ENCODE measurements at places on chromosomes 4 and X.

DNA sequence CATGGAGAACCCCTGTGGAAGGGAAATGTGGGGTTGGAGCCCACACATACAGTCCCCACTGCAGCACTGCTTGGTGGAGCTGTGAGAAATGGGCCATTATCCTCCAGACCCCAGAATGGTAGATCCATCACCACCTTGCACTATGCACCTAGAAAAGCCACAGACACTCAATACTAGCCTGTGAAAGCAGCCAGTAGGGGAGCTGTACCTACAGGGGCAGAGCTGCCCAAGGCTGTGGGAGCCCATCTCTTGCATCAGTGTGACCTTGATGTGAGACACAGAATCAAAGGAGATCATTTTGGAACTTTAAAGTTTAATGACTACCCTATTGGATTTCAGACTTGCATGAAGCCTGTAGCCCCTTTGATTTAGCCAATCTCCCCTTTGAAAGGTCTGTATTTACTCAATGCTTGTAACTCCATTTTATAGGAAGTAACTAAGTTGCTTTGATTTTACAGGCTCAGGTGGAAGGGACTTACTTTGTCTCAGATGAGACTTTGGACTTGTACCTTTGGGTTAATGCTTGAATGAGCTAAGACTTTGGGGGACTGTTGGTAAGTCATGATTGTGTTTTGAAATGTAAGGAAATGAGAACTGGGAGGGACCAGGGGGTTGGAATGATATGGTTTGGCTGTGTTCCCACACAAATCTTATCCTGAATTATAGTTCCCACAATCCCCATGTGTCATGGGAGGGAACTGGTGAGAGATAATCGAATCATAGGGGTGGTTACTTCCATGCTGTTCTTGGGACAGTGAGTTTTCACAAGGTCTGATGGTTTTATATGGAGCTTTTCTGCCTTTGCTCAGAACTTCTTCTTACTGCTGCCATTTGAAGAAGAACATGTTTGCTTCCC, 352.6 kb downstream of the INPP4B start:
- no peak for DNase-seq

DNA sequence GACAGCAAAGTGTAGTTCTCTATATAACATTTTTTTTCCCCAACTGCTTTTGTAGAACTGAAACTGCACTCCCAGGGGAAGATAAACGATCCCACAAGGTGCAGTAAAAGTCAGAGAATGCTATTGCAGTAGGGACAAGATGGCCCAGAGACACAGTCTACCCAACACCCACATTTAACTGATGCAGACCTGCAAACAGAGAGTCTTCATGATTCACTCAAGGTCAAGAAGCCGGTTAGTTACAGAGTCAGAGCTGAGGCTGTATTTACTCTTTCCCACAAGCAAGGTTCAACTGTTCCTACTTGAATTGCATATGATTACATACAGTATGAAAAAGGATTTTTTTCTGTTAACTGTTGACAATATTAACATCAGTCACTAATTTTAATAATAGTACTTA, 654.6 kb downstream of the IL1RAPL1 start:
- DNase-seq = no peak

- no peak for DNase-seq
Observed at GRCh38 chr4:79574741-79575451, 166.9 kb upstream of the GK2 start.

DNA sequence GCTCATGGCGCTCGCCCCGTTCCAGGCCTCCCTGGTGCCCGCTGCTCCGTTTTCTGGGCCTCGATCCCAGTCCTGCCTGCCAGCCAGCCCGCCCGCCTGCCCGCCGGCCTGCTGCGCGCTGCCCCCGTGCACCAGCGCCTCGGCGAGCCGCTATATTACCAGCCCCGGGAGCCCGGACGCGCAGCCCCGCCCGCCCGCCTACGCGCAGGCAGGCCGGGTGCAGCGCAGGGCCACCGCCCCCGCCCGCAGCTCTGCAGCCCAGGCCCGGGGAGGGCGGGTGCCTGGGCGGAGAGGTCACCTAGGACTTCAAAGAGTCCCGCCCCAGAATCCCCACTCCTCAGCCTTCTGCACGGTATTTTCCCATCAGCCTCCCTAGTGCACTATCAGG, at the start of gene MAOB:
Gene MAOB (minus strand): TSS at position 157 of the 388 bp plus-strand sequence. CDS start 151 bp downstream, at position 6.
- no peak for DNase-seq

GRCh38 chr4:65617416-65617815, 52.9 kb downstream of the EPHA5 start:
- no peak for DNase-seq

DNA sequence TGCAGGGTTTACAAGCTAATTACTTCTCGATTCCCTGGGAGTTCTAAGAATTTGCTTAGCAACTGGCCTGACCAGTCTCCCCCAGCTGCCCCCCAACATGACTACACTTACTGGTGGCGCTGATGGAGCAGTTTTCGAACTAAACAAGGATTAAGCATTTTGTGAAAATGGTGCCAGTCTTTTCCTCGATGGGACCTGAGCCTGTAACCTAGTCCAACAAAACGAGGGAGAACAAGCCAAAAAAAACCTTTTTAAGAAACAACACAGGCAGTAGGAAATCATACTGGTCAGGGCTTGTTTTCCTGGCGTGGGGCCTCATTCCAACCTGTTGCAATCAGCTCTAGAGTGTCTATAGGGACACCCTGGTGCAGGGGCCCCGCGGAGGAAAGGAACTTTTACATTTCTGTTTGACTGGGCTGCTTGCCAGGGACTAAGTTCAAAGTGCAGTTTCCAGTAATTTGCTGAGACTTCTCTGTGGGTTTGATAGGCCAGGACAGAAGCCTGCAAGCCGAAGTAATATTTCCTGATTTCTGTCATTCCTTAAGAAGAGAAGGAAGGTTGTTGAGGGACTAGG, 158.7 kb downstream of the SPRY1 start:
- no peak for DNase-seq

- DNase-seq = no peak
Observed at GRCh38 chr4:57905965-57906364, 795.8 kb upstream of the IGFBP7 start.

DNA sequence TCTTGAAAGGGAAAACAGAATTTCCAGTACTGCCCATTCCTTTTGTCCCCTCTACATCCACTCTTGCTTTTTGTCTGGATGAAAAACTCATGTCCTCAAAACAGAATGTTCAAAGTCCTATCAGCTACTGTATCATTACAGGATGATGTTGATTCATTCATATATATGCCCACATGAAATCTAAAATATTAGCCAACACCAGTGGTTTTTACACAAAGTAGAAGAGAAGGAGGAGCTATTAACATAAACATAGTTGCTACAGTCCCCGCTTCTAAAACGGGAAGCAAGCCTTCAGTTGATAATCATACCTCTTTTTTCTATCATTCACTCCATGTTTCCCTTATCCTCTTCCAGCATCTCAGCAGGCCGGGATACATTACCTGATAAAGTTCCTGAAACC, 7.7 kb upstream of the THOC2 start:
- DNase-seq = no peak

DNA sequence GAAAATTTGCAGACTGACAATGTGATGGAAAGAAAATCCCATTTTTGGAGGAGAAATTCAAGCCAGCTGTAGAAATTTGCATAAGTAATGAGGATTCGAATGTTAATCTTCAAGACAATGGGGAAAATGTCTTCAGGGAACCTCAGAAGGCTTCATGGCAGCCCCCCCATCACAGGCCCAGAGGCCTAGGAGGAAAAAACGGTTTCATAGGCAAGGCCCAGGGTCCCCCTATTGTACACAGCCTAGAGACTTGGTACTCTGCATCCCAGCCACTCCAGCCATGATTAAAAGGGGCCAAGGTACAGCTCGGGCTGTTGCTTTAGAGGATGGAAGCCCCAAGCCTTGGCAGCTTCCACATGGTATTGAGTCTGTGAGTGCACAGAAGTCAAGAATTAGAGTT, 303.6 kb upstream of the PCDH7 start:
- DNase-seq = no peak

GRCh38 chrX:39204353-39204752, 403.1 kb downstream of the MID1IP1 start:
- DNase-seq = no peak

GRCh38 chrX:22542641-22543040, 269.9 kb downstream of the CBLL2 start:
- DNase-seq = no peak

- DNase-seq = no peak
Observed at GRCh38 chr4:5928274-5928673, 35.4 kb upstream of the CRMP1 start.

DNA sequence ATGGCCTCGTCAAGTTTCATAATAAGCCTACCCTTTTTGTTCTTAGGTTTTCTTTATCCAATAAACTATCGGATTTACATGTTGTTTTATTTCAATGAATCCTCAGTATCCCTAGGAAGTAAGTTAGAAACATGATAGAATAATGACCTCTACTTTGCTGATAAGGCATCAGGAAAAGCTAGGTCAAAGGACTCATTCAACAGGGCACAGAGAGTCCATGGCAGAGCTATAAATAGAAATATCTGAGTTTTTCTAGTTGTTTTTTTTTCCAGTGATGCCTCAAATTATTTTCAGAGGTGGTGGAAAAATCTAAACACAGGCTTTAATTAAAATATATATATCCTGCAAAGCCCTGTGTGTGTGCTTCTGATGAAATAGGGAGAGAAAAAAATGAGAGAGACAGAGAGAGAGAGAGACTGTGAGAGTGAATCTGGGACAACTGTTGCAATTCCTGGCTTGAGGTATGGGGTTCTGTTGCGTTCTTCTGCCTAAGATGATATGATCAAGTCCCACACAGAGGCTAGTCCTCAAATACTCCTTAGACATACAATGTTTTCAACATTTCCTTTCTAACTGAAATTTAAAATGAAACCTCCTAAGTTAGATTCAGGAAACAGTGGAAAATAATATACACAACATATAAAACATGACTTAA, 139.9 kb downstream of the HDX start:
- no peak for DNase-seq

- no peak for DNase-seq
Observed at GRCh38 chrX:52865343-52865998, 2.4 kb downstream of the XAGE3 start.

DNA sequence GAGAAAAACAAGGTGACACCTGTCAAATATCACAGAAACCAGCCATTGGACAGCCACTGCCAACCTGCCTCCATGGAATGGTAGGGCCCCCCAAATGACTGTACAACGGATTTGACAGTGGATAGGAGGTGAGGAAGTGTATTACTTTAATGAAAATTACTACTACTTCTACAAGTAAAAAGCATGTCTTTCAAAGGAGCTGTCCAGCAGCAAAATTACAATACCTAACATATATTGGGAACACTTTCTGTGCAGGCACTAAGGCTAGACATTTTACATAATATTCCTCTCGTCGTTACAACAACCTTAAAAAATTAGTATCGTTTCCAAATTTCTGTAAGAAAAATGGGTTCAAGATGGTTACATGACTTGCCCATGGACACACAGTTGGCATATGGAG, 14.9 kb downstream of the PPP3CA start:
- DNase-seq = no peak

DNA sequence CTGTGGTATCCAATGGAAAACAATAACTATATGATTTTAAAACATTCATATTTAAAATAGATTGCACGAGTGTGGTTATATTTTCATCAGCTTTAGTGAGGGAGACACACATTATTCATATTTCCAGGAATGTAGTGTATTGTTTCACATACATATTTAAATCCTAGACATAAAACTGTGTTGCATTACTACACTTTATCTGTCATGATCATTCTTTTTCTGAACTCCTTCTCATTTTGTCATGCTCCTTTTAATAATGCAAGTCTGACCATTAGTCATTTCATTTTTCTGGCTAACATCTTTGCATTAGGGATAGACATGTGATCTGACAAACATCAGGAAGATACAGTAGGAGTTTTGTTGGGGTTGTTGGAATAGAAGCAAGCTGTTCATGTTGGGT, 1382.7 kb downstream of the PCDH7 start:
- DNase-seq = no peak

- DNase-seq = peak; percentile 29
Observed at GRCh38 chr4:114263233-114263632, 283.8 kb upstream of the ARSJ start.

DNA sequence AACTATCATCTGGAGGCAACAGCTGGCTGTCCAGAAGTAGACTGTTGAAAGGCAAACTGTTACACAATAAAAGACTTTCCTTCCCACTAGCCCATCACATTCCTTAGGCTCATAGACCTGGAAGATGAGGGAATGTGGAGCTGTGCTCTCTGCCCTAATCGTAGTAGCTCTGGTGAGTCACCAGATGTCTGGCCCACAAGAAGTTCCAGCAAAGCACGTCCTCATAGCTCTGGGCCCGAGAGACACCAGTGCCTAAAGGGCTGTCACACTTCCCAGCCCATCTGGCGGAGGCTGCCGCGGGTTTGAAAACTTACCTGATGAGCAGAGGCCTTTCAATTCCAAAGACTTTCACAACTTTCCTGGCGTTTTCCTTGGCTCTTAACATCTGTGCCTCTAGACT, 81.7 kb upstream of the STOX2 start:
- DNase-seq = peak; percentile 62

DNA sequence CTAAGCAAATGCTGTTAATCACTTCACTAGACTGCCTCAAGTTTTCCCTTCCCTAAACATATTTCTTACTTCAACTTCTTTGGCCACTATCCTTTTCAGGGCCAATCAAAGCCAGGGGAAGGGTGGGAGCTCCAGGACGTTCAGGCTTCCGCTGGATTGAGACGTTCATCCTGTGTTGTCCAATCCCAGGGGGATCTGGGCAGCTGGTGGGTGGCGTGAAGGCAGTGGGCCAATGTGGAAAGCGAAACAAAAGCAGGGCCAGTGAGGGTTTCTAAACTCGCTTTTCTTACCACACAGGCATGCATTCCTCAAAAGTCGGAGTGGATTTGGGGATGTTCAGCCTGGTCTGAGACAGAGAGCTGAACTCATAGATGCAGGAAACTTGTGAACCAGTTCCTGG, 7.6 kb downstream of the CXCL13 start:
- DNase-seq = no peak

- DNase-seq = no peak
Observed at GRCh38 chr4:113973345-113973744, 6.1 kb downstream of the ARSJ start.

DNA sequence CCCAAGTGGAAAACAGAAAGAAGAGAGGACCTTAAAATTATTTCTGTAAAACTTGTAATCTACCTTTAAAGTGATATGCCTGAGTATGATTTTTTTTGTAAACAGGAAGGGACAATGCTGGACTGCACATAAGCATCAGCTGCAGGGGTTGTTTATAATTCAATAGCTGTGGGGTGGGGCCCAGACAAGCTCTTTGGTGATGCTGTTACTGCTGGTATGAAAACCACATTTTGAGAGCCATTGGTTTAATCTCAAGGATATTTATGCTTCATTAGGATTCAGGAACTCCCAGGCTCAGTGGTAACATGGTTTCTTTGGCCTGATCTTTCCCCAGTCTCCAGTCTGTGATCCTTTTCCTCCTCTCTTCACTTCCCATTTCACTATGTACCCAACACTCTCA, 34.3 kb upstream of the GRPR start:
- no peak for DNase-seq

GRCh38 chr4:124414276-124415040, 298.1 kb downstream of the ANKRD50 start:
- peak; percentile 12 for DNase-seq
